ENCODE measurements at places on chromosomes 2 and 18. TPM values are rescaled to one million over a fixed set of nuclear protein-coding genes. Genes with fewer than 3 reads are reported as not detected.

DNA sequence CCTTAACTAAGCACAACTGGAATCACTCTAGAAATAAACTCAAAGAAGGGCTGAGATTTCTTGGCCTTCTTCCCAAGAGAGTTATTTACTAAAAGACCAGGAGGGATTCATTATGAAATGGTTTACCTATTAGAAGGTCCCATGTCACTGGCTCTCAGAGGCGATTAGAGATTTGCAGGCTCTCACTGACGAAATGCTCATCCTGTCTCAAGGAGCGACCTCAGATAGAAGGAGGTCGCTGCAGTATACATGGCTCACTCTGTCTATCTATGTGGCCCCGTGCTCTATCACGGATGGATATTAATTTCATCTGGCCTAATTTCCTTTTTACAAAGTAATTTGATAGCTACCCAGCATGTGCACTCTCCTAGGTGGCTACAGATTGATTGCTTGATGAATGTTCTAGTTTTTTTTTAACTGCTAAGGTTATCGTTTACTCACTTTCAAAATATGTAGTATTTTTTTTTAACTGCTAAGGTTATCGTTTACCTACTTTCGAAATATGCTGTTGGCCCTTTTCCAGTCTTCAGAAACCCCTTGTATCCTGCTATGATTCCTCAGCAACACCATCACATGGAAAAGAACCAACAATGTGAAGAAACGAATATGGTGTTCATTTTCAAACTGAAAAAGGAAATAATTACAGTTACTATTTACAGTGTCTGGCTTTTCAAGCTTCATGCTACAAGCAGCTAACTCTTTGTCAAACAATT, 9.1 kb downstream of the SMIM21 start:
- DNase-seq: no peak

- peak; percentile 85 for DNase-seq
Measured at GRCh38 chr2:240513549-240514287, 44.1 kb downstream of the ANKMY1 start.

Gene MPV17
- total RNA-seq: 105 TPM

GRCh38 chr18:72762515-72763122, 105.2 kb downstream of the NETO1 start:
- DNase-seq: no peak

Gene KIAA2012
- not detected for total RNA-seq

Gene UGT1A5
- not detected for total RNA-seq

DNA sequence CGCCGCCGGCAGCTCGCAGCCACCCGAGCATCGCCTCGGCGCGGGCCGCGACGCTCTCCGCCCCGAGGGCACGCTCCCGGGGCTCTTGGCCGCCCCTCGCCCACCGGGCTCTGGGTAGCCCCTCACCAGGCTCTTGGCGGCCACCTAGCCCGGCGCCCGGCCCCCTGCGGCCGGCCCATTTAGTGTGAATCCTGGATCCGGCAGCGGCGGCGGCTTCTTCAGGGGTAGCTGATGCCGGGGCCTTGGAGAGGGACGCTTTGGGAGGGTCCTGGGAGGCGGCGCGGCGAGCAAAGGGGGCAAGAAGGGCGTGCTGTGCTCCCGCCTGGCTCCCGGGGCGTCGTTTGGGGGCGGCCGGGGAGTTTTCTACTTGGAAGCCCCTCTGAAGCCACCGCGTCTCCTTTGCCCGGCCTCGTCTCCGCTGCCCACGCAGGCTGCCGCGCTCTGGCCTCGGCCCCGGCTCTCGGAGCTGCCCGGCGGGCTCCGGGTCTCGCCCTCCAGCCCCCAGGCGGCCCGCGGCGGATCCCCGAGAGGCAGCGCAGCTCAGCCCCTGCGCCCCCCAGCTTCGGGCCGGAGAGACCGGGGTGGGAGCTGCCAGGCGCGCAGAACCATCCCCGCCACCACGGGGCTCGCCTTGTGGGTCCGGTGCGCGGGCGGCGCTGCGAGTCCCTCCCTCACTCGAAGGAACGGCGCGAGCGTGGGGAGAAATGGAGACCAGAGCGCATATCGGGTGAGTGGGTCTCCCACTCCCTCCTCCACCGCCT, 509 bp downstream of the PIEZO2 start:
- DNase-seq: no peak

Gene RTP5
- total RNA-seq: not detected

Gene GAD1
- not detected for total RNA-seq

Gene PAIP2B
- 22.1 TPM for total RNA-seq

GRCh38 chr2:43551990-43552389, 43.8 kb downstream of the THADA start:
- no peak for DNase-seq

DNA sequence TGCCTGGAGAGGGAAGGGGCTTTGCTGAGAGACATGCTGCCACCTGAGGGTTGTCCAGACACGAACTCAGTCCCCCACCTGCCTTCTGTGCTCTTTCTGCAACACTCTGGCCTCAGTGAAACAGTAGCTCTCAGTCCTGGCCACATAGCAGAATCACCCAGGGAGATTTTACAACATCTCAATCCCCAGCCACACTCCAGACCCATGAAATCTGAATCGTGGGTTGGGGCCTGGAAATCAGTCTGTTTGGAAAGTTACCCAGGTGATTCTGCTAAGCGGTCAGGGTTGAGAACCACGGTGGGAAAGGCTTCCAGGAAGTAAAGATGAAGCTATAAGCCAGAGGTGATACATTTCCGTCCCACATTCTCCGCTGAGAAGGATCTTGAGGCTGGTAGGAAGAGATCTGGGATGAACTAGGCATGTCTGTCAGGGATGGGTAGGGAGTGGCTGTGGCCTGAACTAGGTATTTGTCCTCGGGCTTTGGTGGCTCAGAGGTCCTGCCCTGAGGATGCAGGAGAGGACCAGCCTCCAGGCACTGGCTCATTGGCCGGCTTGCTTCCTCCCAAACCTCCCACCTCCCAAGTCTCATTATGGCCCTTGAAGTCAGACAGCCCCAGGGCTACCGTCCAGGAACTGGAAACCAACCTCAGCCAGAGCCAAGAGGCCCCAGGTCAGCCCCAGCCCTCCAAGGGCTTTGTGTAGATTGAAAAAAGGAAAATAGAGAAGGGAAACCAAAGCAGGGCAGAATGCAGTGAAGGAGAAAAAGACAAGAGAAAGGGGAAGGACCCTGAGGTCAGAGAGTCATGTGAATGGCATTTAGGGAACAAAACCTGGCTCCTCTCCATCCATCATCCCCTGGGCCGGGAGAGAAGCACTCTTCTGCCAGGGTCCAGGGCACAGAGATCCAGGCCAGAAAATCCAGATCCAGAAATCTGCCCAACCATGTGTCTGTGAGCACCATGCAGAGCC, 119.6 kb downstream of the ZFP36L2 start:
- no peak for DNase-seq

Gene CPO
- not detected for total RNA-seq

DNA sequence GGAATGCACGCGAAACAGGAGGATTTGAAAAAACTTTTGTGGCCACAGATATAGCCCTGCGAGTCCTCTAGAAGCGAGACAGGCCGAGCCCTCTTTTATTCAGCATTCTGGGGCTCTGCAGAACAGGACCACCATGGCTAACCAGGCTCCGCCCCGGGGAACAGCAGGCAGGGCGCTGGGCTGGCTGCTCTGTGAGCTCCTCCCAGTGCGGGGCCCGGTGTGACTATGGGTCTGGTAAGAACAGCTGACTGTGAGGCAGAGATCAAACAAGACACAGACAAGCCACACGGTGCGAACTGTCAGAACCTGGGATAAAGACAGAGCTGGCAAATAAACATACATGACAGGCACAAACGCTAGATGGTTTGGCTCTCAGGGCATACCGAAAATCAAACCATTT, 15.5 kb downstream of the PXDN start:
- no peak for DNase-seq

DNA sequence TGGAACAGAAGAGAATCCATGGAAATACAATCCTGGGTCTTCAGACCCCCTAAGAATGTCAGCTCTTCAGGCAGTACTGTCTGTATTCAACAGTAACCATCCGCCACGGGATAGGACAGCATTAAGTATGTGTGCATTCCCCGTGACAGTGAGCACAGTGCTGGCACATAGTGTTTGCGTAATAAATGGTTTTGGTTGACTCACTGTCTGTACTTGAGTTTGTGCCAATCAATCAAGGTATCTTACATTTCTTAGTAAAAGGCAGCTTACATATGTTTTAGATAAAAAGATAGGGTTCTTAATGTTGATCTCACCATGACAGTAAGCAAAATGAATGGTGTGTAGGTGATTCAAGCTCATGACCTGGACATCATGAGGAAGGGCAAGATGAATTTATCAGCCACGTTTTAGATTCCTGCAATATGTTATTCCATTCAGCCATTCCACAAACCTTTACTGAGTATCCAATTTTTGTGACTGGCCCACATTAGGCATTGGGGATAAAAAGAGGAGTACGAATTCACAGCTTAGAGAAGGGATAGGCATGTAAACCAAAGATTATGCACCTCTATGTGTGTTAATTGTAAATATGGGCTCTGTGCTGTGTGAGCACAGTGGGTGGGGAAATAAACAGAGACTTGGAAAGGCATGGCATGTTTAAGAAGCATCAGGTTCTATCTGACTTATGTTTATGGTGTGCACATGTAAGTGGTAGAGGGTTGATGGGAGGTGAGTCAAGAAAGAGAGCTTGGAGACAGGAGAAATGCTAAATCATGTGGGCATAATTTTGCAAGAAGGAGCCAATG, 258.8 kb downstream of the SLC8A1 start:
- no peak for DNase-seq

GRCh38 chr18:58402247-58402646, 226.6 kb downstream of the ALPK2 start:
- peak; percentile 13 for DNase-seq

DNA sequence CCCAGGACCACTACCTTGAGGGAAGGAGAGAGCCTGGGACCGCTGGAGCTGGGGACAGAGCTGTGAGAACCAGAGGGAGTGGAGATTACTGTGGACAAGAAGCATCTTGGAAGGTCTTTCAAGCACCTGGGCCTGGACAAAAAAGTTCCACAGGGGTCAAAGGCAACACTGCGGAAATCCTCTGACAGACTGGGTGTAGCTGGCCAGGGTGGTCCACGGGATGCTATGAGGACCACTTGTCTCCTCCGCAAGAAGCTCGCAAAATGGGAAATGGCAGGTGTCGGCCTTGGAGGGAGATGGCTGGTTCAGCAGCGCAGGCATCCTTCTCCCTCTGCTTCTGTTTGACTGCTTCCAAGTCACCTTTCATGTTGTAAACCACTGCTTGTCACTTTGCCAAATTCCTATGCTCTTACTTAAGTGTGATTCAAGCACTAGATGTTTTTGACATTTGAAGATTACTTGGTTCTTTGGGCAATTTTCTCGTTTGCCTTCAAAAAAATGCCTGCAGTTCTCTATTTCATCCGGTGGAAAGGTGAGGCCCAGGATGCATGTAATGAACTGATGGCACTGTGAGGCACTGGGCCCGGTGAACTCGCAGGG, 27.7 kb downstream of the KLHL29 start:
- DNase-seq: no peak

DNA sequence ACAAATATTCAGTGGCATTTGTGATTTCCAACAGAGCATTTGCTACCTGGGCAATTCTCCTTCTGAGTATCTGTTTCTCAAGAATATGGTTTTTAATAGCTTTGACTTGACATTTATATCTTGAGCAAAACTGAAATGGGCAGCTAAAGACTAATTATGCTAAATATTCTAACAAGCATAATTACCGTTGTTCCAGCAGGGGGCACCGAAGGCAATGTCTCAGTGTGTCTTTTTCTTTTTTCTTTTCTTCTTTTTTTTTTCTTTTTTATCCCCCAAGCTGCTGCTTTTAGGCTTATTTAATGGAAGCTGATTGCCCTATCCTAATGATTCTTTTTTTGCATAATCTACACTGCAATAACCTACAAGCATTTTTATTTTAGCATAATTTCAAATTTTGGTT, 138.9 kb upstream of the NABP1 start:
- DNase-seq: no peak

- no peak for DNase-seq
Measured at GRCh38 chr2:121596221-121597080, 52.8 kb downstream of the CLASP1 start.

DNA sequence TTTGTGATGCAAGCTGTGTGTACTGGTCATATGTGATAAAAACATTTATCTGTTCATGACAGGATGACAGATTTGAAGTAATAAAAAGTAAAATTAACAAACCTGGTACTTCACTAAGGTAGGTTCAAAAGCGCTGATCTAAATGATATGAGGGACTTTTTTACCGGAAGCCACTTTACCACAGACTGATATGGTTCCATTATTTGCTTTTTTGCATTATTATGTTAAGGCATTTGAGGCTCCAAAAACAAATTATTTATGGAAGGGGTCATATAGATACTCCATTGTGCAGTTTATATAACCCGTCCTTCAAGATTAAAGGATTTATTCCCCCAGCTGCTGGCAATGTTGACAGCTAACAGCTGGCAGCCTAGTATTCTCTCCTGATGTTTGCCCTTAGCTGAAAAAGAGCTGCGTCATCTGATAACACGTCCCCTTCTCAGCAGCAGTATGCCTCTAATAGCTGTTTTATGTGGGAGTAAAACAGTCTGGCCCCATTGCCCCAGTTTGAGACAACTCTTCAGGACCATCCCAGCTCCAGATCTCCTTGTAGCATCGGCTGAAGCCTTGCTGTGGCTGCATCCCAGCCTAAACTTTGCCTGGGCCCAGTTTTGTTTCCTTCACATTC, 84.8 kb upstream of the XIRP2 start:
- no peak for DNase-seq

Gene ST6GAL2
- not detected for total RNA-seq

DNA sequence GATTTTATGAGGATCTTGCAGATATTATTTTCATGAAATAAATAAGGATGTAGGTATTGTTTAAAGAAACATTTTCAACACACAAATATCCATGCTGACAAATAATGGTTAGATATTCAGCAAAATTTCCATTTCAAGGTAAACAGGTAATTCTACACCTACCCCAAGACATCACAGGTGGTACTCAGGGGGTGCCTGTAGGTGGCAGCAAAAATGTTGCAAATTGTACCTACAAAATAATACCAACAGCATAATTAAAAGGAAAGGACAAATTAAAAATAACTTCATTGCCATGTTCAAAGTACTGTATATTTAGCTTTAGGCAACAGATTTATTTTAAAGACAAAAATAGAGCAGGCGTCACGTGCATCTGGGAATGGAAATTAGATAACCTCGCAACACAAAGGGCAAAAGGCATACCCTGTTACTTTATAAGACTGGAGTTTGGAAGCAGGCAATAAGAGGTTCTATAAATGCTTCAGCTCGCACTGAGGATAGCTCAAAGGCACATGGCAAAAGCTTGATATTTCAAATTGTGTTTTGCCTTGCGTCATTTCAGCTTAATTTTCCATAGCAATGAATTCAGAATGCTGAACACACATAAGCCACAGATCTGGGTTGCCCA, 630.5 kb downstream of the TDRD15 start:
- DNase-seq: no peak

Gene AMER3
- not detected for total RNA-seq

Gene POTEI
- total RNA-seq: not detected

DNA sequence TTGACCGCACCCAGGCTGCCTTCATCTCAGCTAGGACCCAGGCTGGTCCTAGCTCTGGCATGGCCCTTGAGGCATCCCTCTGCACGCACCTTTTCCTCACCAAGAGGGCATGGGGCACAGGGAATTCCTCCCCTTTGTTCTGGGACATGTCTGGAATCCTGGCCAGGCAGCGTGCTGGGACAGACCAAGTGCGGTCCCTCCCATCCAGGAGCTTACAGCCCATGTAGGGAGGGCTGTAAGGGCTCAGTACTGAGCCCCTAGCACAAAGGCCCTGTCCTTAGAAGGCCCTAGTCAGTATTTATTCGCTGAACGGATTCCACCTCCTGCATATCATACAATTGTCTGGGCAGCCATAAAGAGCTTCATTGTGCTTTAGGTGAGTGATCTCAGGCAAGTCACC, 3.0 kb downstream of the TMEM37 start:
- DNase-seq: no peak

All from tibial nerve (tissue), 4 donors.